A172 (cell line): ENCODE measurements at places on chromosomes 16 and 17. TPM values are rescaled to one million over a fixed set of nuclear protein-coding genes. Genes with fewer than 3 reads are reported as not detected.
A peak's percentile ranks its signal among the peaks of the same experiment; 100 is the strongest.

GRCh38 chr16:20289571-20289970 lies 37.7 kb downstream of the GP2 start:
- DNase-seq: no peak

GRCh38 chr16:21222495-21223337 lies 10.8 kb upstream of the ANKS4B start:
- no peak for DNase-seq

DNA sequence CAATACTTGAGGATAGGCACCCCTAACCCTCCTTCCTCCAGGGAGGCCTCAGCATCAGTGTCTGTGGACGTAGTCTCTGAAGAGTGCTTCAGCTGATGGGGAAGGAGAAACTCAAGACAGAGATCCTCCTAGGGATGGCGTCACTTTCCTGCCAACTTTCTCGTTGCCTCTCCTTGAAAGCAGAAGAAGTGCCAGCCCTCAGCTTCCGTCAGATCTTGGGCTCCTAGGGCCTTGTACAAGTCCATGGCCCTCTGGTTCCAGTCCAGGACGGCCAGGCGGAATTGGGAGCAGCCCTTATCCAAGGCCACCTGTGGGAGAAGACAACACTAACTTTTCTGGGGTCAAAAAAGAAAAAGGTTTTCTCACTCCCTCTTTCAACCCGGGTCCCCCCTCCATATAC lies 1.3 kb downstream of the SAT2 start:
- no peak for DNase-seq

Gene TEX2
- 31.6 and 31.9 TPM in 2 replicates for total RNA-seq

DNA sequence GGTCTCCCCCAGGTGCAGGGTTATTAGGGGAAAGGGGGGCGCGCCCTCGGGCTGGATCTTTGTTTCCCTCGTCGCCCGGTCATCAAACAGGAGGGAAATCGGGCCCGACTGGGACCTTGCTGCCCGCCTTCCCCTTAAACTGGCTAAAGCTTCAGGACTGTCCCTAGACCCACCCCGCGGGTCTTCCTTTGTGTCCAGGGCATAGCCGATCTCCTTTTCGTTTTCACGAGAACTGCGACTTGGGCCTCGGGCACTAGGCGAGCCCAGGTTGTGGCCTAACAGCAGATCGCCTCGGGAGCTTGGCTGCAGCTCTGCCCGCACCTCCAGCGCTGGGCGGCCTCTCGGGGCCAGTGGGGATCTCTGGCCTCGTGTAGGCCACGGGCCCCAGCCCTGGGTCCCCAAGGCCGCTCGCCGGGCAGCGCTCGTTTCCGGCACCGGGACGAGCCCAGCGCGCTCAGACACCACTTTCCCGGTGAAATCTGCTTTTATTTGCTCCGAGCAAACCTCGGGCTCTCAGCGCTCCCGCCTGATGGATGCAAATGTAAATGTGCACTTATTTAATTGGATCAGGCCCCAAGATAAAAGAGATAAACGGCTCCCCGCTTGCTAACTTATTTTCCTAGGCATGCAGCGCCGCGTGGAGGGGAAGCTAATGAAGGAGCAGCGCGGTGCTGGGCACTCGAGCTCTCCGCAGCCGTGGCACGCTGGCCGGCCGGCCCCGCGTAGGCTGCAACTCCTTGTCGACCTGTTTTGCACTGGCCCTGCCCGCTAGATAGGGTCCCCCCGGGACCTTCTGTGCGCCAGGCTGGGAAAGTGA lies 7.8 kb downstream of the IRX5 start:
- DNase-seq: no peak

DNA sequence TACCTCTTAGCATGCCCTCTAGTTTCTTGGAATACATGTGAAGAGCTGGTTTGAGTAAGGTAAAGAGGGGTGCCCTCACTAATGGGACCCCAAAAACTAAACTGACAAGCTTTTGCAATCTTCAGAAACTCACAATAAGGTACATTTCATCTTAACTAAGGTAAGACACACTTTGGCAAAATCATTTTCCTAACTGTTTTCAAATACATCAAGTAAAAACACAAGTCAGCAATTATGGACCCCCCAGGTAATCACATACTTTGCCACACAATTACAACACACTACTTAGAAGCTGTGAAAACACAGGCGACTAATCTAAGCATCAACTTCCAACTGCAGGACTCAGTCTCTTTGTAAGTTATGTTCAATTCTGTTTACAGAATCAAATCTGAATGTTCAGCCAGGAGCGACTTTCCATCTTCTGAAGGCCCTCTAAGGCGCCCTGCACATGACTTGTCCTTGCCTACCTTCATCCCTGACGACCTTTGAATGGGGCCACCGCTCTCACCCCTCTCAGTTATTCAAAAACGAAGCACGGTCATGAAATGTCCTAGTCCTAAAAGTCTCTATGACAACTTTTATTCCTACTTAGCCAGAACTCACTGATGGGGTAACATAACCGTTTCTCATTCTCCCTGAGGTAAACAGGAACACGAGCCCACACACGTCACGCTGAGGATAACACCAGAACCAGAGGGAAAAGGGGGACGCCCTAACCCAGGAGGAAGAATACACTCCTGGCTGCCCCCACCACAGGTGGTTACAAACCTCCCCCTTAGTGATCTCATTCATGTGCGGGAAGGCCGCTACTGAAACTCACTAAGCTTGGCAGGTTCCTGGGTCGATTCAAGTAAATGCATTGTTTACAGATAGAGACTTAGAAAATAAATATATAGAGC lies 5.5 kb downstream of the CREBBP start:
- DNase-seq: no peak

DNA sequence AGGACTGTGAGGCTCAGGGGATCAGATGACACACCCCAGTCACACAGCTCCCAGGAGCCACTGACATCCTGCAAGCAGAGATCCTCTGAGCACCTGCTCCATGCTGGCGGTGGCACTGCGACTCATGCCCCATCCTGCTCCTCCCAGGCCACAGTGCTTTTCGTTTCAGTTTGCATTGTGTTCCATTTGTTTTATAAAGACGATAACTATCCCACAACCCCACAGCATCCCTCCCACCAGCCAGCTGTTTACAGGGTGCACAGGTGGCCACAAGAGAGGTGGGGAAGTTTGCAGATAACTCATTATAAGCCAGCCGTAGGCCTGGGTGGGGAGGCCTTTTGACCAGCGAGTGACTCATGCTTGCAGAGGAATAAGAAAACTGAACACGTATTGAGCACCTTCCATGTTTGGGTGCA lies 28.2 kb downstream of the BCO1 start:
- peak; percentile 79 for DNase-seq

Gene SLC35G3
- not detected in 2 replicates for total RNA-seq

DNA sequence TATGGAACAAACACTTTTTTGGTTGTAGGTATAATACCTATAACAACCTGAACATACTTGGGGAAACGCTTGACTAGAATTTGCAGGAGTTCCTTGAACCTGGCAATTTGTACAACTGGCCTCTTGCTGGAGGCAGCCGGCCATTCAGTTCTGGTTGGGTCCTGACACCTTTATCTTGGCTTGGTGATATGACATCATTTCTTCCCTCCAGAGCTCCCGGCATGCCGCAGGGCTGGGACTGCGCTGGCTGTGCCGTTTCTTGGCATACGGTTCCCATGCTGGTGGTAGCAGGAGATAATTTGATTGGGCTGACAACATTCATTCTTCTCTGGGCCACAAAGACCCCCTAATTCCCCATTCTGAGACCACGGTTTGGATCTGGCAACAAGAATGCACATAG lies 87.5 kb downstream of the ASIC2 start:
- no peak for DNase-seq

GRCh38 chr16:55663765-55664677 lies 8.2 kb downstream of the SLC6A2 start:
- DNase-seq: no peak
